ENCODE measurements at places on chromosomes 2 and 18.

- DNase-seq = no peak
These were observed 29.2 kb downstream of the CAPN14 start for GRCh38 chr2:31188131-31188530.

GRCh38 chr18:5876891-5877290, 18.4 kb downstream of the TMEM200C start:
- DNase-seq = no peak

- DNase-seq = no peak
These were observed 4.3 kb downstream of the AGPS start for GRCh38 chr2:177396703-177397460.

GRCh38 chr2:38711558-38711957, 39.6 kb downstream of the SRSF7 start:
- no peak for DNase-seq

- DNase-seq = no peak
These were observed 905.1 kb upstream of the NXPH2 start for GRCh38 chr2:139685090-139685983.

- no peak for DNase-seq
These were observed 30.3 kb downstream of the PROC start for GRCh38 chr2:127448526-127448925.

GRCh38 chr18:41244591-41245037, 710.4 kb upstream of the PIK3C3 start:
- DNase-seq = no peak

All from Right ventricle myocardium inferior (tissue), 1 donor.